AG09309 (cell line): ENCODE measurements at places on chromosomes 11 and 22.

DNA sequence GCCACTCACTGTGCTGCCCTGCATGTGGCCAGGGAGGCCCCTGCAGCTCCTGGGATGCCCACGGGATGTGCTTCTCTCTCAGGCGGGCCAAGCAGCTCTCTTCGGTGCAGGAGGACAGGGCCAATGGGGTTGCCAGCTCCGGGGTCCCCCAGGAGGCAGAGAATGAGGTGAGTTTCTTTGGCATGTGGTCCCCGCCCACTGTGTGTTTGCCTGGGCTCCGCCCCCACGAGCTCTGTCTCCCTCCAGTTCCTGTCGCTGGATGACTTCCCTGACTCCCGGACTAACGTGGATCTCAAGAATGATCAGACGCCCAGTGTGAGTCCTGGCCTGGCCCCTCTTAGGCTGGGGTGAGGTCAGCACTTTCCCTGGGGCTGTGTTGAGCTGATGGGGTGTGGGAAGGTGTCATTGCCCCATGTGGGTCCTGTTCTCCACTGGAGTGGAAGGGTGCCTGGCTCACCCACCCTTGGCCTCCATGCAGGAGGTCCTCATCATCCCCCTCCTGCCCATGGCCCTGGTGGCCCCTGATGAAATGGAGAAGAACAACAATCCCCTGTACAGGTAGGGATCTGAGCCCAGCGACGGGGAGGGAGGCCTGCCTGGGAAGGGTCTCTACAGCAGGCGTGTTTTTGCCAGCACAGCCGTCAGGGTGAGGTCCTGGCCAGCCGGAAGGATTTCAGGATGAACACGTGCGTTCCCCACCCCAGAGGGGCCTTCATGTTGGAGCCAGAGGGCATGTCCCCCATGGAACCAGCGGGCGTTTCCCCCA, 7.7 kb downstream of the SCO2 start:
- no peak for DNase-seq

DNA sequence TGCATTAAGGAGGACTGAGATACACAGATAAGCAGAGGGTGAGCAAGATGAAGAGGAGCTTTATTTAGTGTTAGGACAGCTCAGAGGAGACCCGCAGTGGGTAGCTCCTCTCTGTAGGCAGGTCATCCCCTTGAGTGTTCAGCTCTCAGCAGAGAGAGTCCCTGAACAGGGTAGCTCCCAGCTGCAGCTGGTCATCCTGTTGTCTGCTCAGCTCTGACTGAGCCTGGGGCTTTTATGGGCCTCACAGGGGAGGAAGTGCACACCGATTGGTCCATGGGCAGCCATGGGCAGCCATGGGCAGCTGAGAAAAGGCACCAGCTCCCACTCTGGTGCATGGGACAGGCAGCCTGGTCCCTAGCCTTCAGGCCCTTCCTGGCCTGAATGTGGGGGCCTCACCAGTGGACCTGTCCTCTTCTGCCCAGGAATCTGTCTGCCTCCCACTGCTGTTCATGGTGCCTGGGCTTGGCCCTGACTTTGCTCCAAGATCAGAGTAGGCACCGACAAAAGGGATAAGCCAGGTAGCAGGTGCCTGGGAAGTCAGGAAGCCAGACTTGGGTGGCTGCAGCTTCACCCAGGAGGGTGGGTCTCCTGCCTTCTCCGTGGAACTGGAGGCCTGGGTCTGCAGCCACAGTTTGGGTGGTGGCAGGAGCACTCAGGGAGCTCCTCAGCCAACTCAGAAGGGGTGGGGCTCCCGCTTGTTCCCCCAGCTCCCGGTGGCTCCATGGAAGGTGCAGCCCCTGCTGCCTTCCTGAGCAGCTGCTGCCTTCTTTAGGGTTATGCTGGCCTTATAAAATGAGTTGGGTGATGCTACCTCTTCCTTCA, 54.7 kb downstream of the MYEOV start:
- no peak for DNase-seq

GRCh38 chr11:59615120-59615636, 396 bp downstream of the OSBP start:
- no peak for DNase-seq

DNA sequence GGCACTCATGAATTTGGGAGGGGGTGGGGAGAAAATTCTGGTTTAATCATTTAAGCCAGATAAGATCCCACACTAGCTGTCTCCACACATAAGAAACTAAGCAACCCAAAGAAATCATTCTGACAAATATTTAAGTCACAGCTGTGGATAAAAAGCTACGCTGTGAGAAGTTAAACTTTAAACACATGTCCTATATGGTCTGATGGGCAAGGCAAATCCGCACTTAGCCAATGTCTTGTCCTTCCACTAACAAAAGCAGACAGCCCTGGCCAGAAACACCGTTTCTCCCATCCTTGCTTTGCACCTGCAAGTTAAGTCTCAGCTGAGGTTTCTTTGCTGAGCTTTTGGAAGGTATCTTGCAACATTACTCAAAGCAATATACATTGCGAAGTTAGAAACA, 68.0 kb downstream of the ETS1 start:
- no peak for DNase-seq

DNA sequence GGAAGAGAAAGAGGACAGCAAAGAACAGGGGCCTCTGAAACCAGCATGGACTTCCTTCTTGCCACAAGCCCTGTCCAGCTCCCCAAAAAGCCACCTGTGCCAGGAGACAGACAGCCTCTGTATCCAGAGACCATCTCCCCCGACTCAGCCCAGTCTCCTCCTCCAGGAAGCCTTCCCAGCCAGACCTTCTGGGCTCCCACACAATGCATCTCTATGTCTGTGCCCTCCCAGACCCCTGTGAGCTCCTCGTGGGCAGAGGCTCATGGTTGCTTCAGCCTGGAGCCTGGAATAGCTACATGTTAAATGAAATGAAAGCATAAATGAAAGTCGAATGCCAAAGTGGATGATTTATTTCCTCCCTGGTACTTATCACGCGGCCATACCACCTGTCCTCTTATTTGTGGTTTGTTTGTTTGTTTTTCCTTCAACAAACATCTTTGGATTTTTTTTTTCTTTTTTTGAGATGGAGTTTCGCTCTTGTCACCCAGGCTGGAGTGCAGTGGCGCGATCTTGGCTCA, 7.3 kb upstream of the ARAP1 start:
- no peak for DNase-seq

DNA sequence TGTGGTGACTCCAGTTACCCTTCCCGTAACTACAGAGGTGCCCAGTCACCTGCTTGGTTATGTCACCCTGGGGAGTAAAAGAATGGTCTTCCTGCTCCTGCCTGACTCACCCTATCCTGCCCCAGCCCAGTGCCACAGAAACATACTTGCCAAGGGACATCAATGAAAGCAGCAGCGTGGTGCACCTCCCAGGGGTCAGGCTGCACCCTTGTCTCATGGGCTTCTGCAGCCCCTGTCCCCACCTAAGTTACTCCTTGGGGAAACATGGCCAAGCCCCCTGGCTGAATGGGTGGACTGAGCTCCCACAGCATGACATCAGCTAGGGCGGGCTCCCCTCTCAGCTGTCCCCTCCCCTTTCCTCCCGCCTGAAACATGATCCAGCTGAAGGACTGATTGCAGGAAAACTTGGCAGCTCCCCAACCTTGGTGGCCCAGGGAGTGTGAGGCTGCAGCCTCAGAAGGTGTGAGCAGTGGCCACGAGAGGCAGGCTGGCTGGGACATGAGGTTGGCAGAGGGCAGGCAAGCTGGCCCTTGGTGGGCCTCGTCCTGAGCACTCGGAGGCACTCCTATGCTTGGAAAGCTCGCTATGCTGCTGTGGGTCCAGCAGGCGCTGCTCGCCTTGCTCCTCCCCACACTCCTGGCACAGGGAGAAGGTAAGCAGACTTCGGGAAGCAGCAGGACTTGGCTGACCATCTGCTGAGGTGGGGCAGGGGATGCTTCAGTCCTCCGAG, at the start of gene HTR3A:
Gene HTR3A, plus strand, starts transcription at position 368 of the 730 bp plus-strand sequence. Its CDS starts 218 bp downstream, at position 586.
- DNase-seq = no peak

DNA sequence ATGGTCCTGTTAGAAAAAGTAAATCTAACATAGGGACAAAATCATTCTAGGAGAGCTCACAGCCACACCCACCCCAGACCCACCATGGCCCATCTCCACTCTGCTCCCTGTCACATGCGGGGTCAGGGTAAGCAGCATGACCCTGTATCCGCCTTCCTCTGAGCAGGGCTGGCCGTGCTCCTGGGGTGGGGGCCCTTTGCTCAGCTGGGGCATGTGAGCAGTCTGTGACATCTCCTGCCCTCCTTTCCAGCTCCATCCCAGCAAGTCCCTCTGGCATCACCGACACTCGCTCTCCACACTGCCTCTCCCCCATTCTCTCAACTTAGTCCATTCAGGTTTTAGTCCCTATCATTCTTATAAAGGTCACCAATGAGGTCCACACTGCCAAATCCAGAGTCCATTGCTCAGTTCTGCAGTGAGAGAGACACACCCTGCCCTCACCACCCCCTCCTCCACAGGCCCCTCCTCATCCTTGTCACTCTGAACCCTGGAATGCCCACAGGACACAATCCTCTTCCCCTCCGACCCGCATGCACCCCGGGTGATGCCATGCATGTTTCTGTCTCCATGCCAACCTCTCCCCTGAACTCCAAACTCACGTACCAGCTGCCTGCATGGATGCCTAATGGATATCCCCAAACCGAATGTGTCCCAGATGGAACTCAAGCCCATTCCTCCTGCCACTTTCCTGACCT, 65.1 kb upstream of the PITPNB start:
- no peak for DNase-seq

GRCh38 chr11:70710192-70710591, 311.9 kb downstream of the CTTN start:
- no peak for DNase-seq

- DNase-seq = no peak
Observed at GRCh38 chr22:43390872-43391271, 20.9 kb upstream of the MPPED1 start.

DNA sequence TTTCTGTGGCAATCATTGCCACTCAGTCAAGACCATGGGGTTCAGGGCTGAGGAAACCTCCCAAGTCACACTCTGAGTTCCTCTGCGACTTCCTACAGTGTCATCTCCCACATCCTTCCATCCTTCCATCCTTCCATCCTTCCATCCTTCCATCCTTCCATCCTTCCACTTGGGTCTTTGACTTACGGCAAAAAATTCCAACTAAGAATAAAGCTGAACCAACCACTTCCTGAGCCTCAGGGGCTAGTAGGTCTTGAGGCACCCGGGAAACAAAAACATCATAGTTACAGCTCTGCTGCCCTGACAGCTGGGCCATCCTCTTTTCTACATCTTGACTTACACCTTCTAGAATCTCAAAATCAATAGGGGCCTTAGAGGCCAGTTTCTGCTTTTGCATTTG, 32.1 kb downstream of the EHF start:
- no peak for DNase-seq

DNA sequence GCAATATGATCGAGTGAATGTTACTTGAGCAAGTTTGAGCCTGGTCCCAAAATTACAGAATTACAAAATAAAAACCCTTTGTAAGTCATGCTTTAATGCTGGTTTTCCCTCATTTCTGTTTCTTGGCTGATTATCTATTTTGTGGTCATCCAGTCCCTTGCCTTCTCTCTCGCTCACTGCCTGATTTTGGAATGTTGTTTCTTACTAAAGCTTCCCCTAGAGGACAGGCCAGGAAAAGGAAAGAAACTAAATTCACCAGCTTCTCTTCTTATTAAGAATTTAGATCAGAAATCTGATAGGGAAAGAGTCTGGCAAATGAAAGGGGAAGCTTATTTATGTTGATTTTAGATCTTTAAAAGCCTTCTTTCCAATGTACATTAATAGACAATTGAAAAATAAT, 16.6 kb upstream of the BDNF start:
- peak; percentile 63 for DNase-seq

- no peak for DNase-seq
Observed at GRCh38 chr22:16915701-16916100, 90.5 kb upstream of the XKR3 start.

DNA sequence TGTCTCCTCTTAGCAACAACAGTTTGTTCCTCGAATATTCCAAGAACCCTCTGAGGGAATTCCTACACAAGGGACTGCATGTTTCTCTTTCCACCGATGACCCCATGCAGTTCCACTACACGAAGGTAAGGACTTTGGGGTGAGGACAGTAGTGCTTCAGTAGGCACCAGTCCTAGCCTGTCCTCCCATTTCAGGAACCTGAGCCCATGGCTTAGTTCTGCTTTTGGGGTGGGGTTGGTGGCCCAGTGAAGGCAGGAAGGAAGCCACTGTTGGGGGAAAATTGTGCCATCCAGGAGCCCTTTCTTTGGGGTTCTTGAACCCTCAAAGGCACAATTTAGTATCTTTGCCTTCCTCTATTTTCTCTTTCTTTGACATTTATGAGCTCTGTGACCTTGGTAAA, 38.2 kb downstream of the RNF141 start:
- no peak for DNase-seq
